Nucleus accumbens (tissue), 56 donors: ENCODE measurements at places on chromosomes 4 and X.

DNA sequence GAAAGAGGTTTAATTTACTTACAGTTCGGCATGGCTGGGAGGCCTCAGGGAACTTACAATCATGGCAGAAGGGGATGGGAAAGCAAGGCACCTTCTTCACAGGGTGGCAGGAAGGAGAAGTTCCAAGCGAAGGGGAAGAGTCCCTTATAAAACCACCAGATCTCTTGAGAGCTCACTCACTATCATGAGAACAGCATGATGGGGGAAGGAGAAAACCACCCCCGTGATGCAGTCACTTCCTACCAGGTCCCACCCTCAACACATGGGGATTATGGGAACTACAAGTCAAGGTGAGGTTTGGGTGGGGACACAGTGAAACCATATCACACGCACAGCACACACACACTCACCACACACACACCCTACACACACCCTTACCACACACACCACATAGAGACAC lies 104.3 kb downstream of the DCTD start:
- DNase-seq = no peak

- DNase-seq = no peak
Measured at GRCh38 chrX:122586831-122587230, 597.2 kb upstream of the GRIA3 start.

DNA sequence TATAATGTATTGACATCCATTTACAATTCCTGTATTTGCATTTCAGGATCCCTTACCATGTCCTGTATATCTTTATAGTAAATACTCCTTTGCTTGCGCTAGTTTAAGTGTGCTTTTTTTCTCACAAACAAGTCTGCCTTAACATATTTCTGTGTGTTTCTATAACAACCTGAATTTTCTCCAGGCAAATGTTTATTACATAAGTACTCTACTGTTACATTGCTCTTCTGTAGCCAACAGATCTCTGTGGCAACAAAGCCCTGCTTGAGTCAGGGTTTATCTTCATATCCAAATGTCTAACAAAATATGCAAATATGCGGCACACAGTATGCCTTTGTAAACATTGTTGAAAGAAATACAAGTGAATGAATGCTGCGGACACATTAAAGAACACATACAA lies 625.5 kb downstream of the TLL1 start:
- no peak for DNase-seq

GRCh38 chr4:3339577-3339976 lies 46.8 kb downstream of the RGS12 start:
- DNase-seq = no peak

- no peak for DNase-seq
Measured at GRCh38 chrX:77119706-77120105, 327.5 kb upstream of the FGF16 start.

DNA sequence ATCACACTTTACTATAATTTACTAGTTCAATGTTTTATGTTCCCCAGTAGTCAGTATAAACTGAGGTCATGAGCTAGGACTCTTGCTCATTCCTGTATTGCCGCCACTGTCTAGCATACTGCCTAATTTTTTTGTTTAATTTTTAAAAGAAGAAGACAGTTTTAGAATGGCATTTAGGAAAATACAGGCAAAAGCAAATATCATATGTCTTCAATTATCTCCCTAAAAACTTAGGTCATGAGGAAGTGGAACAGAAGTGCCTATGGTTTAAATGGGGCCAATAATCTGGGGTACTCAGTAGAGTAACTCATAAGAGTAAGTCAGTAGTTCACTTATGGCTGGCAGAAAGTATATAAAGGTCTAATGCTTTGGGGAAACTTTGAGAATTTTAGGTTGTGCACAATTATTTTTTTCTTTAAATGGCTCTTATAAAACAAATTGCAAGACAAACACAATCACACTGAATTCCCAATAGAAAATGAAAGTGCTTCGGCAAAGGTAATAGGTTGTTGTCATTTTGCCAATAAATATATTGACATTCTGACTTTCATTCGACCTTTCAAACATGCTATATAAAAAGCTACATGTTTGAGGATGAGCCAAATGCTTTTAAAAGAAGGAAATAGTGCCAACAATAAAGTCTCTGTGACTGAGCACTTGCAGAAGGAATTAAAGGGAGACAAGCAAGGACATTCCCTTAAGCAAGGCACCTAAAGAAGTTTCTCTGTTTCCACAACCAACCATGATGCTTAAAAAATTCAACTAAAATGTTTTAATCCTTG lies 390.1 kb downstream of the PDGFC start:
- DNase-seq = no peak

GRCh38 chr4:131001371-131001770 lies 1905.4 kb downstream of the C4orf33 start:
- no peak for DNase-seq

DNA sequence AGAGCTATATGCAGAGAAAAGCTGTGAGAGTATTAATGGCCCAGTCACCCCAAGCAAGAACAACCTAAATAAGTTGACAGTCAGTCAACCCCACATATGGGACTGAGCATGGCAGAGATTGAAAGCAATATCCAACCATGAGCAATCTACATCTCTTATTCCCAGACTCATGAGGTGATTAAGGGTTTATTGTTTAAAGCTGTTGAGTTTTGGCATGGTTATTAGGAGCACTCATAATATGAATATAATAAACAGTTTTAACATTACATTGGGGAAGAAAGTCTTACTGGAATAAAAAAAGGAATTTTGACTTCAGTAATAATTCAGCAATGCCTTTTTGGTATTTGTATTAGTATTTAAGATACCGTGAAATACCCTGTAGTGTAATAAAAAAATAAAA lies 1627.4 kb downstream of the STIM2 start:
- DNase-seq = no peak

GRCh38 chr4:80187677-80188076 lies 9.6 kb upstream of the PRDM8 start:
- DNase-seq = peak; percentile 6
